Neuronal stem cell (in vitro differentiated cells): ENCODE measurements at places on chromosomes 12 and 14.

- no peak overlapping the region for H3K4me3 ChIP-seq
- peaks cover 3% of the 10 kb centered on the region for H3K36me3 ChIP-seq
- no peak for DNase-seq
- no peak overlapping the region for H3K27ac ChIP-seq
- H3K27me3 ChIP-seq: no peaks in the 10 kb centered on the region
Measured at GRCh38 chr12:27673101-27673718, 23.0 kb upstream of the REP15 start.

DNA sequence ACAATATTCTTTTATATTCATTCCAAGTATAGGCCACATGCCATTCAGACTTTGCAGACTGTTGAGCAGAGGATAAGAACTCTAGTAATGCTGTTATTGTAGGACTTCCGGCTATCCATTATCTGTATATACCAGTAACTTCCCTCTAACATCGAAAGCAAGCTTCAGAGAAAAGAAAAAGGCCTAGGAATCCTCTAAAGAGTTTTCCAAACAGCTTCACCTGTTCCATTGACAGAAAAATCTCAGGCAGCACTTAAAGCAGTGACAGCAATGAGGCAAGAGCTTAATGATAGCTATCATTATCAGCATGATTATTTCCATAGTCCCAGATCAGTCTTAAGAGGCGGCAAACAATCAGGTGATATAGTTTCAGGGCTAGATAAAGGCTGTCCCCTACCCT is 1.8 kb downstream of the CPNE8 start:
- H3K27ac ChIP-seq: no peak overlapping the region
- peaks cover 3% of the 10 kb centered on the region for H3K27me3 ChIP-seq
- no peaks in the 10 kb centered on the region for H3K36me3 ChIP-seq
- H3K4me1 ChIP-seq: no peaks in the 10 kb centered on the region

DNA sequence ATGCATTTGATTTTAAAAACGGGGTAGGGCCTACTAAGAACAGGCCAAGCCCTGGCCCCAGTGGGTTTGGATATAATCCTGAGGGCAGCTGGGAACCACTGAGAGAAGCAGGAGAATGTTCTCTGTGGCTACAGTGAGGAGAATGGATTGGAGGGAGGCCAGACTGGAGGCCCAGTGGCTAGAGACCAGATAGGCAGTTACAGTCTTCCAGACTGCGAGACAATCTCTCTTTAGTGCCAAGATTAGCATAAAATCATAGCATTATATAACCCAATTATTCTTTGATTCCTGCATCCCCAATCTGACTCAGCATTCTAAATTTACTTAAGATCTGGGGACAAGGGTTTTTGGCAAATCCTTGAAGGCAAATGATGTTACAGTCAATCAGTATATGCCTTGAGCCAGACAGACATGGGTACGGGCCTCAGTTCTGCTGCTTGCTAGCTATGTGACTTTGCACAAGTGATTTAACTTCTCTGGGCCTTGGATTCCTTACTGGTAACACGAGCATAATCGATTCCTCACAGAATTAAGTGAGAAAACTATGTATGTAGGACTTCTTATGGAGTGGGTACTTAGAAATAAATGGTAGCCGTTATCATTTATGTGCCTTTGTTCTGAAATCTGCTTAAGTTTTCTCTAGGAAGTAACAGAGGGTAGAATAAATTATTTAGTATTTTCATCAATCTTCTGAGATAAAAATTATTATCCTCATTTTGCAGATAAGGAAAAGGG is 18.3 kb downstream of the NINJ2 start:
- no peak overlapping the region for H3K27ac ChIP-seq
- no peaks in the 10 kb centered on the region for H3K36me3 ChIP-seq
- peaks cover 28% of the 10 kb centered on the region for H3K27me3 ChIP-seq
- no peak overlapping the region for H3K4me3 ChIP-seq

DNA sequence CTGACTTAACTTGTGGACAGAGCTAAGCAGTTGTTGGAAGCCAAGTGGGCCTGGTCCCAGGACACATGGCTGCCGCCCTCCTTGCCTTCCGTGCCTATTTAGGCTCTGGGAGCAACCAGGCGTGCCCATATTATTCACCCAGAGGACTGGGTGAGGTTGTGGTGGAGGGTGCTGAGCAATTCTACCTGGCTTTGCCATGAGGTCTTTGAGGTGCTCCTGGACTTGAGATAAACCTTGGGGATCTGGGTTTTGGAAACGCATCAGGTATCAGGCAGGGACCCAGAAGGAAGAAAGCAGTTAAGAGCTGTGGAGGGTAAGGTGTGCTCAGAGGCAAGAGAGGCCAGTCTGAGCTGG is 60.1 kb downstream of the EMP1 start:
- peaks cover 15% of the 10 kb centered on the region for H3K4me1 ChIP-seq
- H3K27me3 ChIP-seq: no peaks in the 10 kb centered on the region
- no peak overlapping the region for H3K4me3 ChIP-seq
- DNase-seq: no peak
- no peak overlapping the region for H3K27ac ChIP-seq

GRCh38 chr12:45725631-45726602 is 3.6 kb upstream of the ARID2 start:
- H3K4me1 ChIP-seq: no peaks in the 10 kb centered on the region
- H3K27me3 ChIP-seq: no peaks in the 10 kb centered on the region
- peak overlapping the region; percentile 93 for H3K4me3 ChIP-seq
- H3K36me3 ChIP-seq: no peaks in the 10 kb centered on the region
- DNase-seq: peak; percentile 23
- H3K27ac ChIP-seq: no peak overlapping the region

DNA sequence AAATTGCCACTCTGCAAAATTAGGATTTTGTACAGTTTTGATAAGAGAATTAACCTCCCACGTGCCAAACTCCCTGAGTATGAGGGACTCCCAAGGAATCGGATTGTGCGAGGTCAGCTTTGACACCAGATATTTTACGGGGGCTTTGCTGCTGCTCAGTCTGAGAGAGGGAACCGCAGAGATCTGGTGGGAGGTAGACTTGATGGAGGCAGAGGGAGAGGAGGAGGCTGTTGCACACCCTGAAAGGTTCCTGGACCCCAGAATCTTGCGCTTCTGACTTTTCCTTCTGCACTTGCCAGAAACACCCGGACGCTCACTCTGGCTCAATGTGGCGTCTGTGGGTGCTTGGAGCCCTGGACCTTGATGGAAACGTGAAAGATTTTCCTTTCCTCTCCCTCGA is 83.9 kb downstream of the PAPOLA start:
- H3K27me3 ChIP-seq: no peaks in the 10 kb centered on the region
- no peak for DNase-seq
- H3K4me1 ChIP-seq: peaks cover 9% of the 10 kb centered on the region
- no peaks in the 10 kb centered on the region for H3K36me3 ChIP-seq
- H3K4me3 ChIP-seq: no peak overlapping the region
- no peak overlapping the region for H3K27ac ChIP-seq

- peak overlapping the region; percentile 11 for H3K27ac ChIP-seq
- H3K4me3 ChIP-seq: peak overlapping the region; percentile 85
- peak; percentile 60 for DNase-seq
- H3K27me3 ChIP-seq: no peaks in the 10 kb centered on the region
Measured at GRCh38 chr12:46373301-46374296, 1.0 kb upstream of the SLC38A2 start.

DNA sequence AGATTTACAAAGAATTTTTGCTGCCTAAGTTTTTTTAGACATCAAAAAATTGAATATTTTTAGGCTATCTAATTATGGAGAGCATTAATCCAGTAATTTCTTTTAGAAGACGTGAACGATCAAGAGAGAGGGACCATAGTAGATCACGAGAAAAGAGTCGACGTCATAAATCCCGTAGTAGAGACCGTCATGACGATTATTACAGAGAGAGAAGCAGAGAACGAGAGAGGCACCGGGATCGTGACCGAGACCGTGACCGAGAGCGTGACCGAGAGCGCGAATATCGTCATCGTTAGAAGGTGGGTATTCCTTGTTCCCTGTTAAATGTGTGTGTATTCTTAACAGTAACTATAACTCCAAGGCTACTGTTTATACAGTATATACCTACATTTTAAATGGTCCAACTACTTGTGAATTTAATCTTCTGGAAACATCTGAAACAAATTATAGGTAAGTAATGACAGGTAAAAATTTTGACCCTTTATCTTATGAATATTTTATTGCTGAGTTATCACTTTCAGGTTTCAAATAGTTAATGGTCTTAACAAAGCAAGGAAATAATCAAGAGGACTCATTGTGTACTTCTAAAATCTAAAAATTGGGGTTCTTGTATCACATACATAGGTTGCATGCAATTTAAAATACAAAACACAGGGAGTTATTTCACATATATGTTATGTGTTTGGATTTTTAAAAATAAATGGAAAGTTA is 23.1 kb downstream of the CPSF6 start:
- H3K27me3 ChIP-seq: no peaks in the 10 kb centered on the region
- no peak overlapping the region for H3K4me3 ChIP-seq
- no peak for DNase-seq
- peaks cover 18% of the 10 kb centered on the region for H3K36me3 ChIP-seq
- H3K27ac ChIP-seq: no peak overlapping the region
- H3K4me1 ChIP-seq: no peaks in the 10 kb centered on the region

DNA sequence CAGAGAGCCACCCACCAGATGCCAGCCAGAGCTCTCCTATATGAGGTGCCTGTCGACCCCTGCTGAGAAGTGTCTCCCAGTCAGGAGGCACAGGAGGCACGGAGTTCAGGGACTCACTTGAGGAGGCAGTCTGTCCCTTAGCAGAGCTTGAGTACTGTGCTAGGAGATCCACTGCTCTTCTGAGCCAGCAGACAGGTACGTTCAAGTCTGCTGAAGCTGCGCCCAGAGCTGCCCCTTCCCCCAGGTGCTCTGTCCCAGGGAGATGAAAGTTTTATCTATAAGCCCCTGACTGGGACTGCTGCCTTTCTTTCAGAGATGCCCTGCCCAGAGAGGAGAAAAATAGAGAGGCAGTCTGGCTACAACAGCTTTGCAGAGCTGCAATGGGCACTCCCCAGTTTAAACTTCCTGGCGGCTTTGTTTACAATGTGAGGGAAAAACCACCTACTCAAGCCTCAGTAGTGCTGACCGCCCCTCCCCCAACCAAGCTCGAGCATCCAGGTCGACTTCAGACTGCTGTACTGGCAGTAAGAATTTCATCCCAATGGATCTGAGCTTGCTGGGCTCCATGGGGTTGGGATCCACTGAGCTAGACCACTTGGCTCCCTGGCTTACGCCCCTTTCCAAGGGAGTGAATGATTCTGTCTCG is 146.7 kb upstream of the USP15 start:
- H3K4me3 ChIP-seq: no peak overlapping the region
- DNase-seq: no peak
- H3K27me3 ChIP-seq: no peaks in the 10 kb centered on the region
- H3K27ac ChIP-seq: no peak overlapping the region
- H3K36me3 ChIP-seq: no peaks in the 10 kb centered on the region
- H3K4me1 ChIP-seq: no peaks in the 10 kb centered on the region
